Naive thymus-derived CD8-positive, alpha-beta T cell (primary cell): ENCODE measurements at places on chromosomes 3 and 15.

- DNase-seq: no peak
Measured at GRCh38 chr15:100295939-100296565, 45.7 kb downstream of the ADAMTS17 start.

GRCh38 chr15:63110428-63111026 is 11.1 kb upstream of the LACTB start:
- DNase-seq: no peak

- no peak for DNase-seq
Measured at GRCh38 chr15:80252121-80252518, at the start of gene CTXND1. CTXND1 (minus strand) TSS chr15:80252213; CDS start chr15:80201949, 50,264 bp downstream.

GRCh38 chr15:79978655-79979514 is 7.9 kb upstream of the BCL2A1 start:
- DNase-seq: no peak
